ENCODE measurements at places on chromosomes 7 and 10. TPM values are rescaled to one million over a fixed set of nuclear protein-coding genes. Genes with fewer than 3 reads are reported as not detected.
A peak's percentile ranks its signal among the peaks of the same experiment; 100 is the strongest.

The SLC29A4 gene
- 22.1 TPM for polyA plus RNA-seq

The ADAM22 gene
- polyA plus RNA-seq: 25.9 TPM

The UBTD1 gene
- polyA plus RNA-seq: 13.6 TPM

The HOXA2 gene
- 23.8 TPM for polyA plus RNA-seq

The SPDYE8 gene
- 0.98 TPM for polyA plus RNA-seq

The PARG gene
- 29.8 TPM for polyA plus RNA-seq

The PNLIP gene
- polyA plus RNA-seq: not detected

The SPRN gene
- 2.8 TPM for polyA plus RNA-seq

The ZNF479 gene
- not detected for polyA plus RNA-seq

The CCL24 gene
- 0.20 TPM for polyA plus RNA-seq

The NUTM2A gene
- polyA plus RNA-seq: 1.9 TPM

The HOXA9 gene
- 0.29 TPM for polyA plus RNA-seq

The RPEL1 gene
- 0.28 TPM for polyA plus RNA-seq

The AMZ1 gene
- polyA plus RNA-seq: 0.35 TPM

The ZNF117 gene
- 90.1 TPM for polyA plus RNA-seq

- peak; percentile 61 for DNase-seq
These were observed 317.5 kb downstream of the WDR11 start for GRCh38 chr10:121168545-121169216.

- no peak for DNase-seq
These were observed 175.2 kb downstream of the NSUN6 start for GRCh38 chr10:18476076-18476647.

DNA sequence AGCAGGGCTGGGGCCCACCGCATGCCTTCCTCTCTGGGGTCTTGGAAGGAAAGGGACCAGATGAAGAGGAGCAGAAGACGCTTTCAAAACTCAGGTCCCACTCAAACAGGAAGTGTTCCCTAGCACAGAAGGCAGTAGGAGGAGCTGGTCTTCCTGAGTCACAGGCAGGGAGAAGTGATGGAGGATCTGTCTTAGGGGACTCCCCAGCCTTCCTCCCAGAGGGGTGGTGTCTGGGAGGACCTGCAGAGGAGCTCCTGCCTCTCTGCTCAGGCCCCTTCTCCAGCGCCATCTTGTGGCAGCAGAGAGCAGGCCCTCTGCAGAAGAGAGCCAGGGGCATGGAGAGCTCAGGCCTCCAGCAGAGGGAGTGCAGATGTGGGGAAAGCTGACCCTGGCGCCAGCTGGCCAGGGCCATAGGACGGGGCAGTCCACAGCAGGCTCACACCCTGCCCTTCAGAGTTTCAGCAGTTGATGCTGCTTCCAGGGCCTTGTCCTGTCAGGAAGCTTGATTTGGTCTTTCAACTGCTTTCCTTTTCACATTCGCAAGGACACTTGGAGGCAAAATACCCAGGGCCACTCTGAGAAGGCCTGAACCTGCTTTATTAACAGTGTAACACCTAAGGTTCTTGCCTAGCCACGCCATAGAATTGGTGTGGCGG is 62.2 kb upstream of the TARP start:
- DNase-seq: peak; percentile 73

GRCh38 chr7:38318241-38318640 is 44.8 kb upstream of the TARP start:
- no peak for DNase-seq

GRCh38 chr7:32206987-32207386 is 136.8 kb upstream of the PDE1C start:
- no peak for DNase-seq

GRCh38 chr10:74337330-74338016 is 186.5 kb downstream of the ADK start:
- DNase-seq: no peak

DNA sequence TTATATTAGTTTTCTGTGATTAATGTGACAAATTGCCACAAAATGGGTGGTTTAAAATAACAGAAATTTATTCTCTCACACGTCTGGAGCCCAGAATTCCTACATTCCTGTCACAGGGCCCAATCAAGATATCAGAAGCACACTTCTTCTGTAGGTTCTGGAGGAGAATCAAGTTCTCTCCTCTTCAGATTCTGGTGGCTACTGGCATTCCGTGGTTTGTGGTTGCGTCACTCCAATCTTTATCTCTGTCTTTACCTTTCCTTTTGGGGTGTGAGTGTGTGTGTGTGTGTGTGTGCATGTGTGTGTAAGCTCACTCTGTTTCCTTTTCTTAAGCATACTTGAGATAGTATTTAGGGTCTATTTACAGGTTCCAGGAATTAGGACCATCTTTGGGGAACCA is 115.5 kb upstream of the DKK1 start:
- DNase-seq: no peak

DNA sequence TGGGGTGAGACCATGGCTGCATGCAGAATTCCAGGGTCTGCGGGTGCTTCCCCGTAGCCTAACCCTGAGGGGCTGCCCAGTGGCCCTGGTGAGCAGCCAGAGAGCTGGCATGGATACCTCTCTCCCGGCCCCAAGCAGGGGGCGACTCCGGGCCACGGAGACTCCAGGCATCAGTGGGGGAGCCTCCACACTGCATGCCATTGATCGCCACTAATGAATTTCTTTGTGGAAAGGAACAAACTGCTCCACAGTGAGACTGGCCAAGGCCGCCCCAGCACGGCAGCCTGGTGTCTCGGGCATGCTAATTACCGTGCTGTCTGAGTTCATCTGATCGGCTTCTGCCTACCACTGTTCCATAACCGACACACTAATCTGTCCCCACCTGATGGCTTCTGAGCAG is 184.4 kb downstream of the GRID1 start:
- no peak for DNase-seq

- DNase-seq: no peak
These were observed 134.6 kb downstream of the FAM204A start for GRCh38 chr10:118207470-118208007.

DNA sequence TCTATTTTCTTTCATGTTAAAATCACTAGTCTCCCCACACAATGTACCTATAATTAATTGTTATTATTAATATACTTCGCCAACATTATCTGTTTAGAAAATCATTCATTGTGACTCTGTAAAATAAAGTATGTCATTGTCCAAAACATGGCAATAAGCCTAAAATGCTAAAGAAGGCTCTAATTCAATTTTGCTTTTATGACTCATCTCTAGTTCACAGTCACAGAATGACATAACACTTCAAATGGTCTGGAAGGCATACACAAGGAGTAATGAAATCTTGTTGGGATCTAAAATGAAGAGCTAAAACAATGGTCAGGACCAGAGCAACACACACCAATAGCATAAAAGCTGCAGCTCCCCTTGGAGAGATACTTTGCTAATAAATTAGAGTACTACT is 505.8 kb downstream of the GPAM start:
- DNase-seq: no peak

- DNase-seq: no peak
These were observed 226.0 kb downstream of the SFMBT2 start for GRCh38 chr10:7184660-7185366.

DNA sequence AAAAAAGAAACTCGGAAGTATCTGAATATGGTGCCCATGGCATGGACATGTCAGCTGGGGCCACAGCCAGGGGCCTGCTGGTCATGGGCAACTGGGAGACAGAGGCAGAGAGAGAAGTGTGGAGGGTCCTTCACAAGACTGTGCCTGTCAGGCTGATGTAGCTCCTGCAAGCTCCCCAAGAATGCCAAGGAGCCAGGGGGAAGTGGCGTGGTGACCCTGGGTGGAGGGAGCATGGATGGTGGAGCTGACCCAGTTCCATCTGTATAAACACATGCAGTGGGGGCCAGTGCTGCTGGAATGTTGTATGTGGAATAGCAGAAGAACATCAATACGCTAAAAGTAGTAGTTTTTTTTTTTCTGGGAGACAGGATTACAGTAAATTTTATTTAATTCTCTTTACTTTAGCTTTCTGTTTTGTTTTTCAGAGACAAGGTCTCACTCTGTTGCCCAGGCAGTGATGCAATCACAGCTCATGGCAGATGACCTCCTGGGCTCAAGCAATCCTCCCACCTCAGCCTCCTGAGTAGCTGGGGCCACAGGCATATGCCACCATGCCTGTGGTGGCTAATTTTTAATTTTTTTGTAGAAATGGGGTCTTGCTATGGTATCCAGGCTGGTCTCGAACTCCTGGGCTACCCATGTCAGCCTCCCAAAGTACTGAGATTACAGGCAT is 10.5 kb upstream of the ZMIZ2 start:
- DNase-seq: no peak

GRCh38 chr10:94353336-94353735 is 9.4 kb downstream of the NOC3L start:
- DNase-seq: no peak

DNA sequence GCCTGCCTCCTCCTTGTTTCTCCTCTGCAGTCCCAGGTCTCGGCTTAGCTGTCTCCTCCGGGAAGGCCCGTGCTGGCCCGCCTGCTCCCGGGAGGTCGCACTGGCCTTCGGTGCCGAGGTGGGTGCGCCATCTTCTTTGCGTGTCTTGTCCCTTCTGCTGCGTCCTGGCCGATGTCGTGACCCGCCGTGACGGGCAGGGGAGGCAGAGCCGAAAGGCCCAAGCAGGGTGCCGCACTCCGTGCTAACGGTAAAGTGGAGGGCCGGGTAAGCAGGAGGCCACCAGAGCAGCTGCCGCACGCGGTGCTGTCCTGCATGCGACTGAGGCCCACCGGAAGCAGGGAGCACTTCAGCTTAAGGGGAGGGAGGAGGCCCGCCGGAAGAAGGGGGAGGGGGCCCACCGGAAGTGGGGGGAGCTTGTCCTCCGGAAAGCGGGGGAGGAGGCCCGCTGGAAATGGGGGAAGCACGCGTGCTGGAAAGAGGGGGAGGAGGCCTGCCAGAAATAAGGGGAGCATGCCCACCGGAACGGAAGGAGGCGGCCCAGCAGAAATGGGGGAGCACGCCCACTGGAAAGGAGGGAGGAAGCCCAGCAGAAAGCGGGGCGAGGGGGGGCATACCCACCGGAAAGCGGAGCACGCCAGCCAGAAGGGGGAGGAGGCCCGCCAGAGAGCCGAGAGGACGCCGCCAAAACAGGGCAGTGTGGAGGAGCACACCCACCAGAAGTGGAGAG is 71.4 kb downstream of the PROSER2 start:
- no peak for DNase-seq

DNA sequence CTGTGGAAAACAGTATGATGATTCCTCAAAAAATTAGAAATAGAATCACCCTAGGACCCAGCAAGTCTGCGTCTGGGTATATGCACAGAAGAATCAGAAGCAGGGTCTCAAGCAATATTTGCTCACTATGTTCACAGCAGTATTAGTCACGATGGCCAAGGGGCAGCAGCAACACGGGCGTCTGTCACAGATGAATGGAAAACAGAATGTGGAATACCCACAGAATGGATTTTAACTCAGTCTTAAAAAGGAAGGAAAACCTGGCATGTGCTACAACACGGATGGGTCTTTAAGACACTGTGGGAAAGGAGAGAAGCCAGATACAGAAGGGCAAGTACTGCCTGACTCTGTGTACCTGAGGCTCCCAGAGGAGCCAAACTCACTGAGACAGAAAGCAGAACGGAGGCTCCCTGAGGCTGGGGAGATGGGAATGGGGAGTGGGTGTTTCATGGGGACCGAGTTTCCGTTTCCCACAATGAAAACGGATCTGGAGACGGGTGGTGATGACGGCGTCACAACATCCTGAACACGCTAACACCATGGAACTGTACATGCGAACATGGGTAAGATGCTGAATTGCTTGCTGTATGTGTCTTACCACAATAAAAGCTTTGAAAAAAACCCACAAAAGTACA is 36.7 kb upstream of the INPP5A start:
- no peak for DNase-seq

- DNase-seq: no peak
These were observed 5.7 kb downstream of the ARL5B start for GRCh38 chr10:18664841-18665478.

GRCh38 chr10:77168861-77169260 is 468.7 kb downstream of the KCNMA1 start:
- DNase-seq: no peak

DNA sequence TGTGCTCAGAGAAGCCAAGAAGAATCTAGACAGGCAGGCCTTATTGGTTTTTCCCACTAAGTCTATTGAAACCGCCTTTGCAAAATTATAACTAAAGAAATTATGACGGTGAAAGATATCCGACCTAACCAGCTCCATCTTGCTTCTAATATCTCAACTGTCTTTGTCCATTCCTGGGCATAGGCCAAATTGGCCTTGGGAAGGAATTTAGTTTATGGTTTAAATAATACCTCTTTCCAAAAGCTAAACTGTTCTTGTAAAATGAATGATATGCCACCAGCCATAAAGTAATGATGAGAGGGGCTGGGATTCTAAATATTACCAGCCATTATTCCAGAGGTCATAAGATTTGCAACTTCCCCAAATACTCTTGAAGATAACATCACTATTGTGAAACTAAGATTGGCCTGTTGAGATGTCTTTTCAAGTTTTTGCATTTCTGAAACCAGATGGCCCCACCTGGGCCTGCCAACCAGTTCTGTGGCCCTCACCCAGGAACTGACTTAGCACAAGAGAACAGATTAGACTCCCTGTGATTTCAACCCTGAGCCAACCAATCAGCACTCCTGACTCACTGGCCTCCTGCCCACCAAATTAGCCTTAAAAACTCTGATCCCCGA is 41.2 kb upstream of the SLC35G1 start:
- peak; percentile 39 for DNase-seq

GRCh38 chr10:69669409-69669808 is 39.4 kb downstream of the FAM241B start:
- no peak for DNase-seq

DNA sequence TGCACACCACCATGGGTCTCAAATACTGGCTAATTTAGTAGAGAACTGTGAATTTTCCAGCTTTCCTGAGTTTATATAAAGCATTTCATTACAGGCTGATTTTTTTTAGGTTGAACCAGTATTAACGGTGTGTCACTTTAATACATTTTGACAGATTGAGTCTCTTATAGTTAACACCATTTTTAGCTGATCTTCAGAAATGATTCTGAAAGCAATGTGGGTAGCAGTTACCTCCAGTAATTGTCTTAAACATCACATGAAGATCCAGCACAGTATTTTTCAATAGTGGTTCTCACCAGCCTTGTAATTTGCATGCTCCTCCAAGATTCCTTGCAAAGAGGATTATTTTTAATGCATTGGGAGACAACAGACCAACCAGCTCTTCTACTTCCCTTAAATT is 693.6 kb downstream of the PHTF2 start:
- DNase-seq: no peak

GRCh38 chr7:143456992-143457793 is 13.9 kb downstream of the TAS2R60 start:
- DNase-seq: no peak

GRCh38 chr7:148050492-148051158 is 539.9 kb upstream of the C7orf33 start:
- DNase-seq: no peak

- DNase-seq: no peak
These were observed 86.3 kb downstream of the RAB11FIP2 start for GRCh38 chr10:117960345-117960935.

DNA sequence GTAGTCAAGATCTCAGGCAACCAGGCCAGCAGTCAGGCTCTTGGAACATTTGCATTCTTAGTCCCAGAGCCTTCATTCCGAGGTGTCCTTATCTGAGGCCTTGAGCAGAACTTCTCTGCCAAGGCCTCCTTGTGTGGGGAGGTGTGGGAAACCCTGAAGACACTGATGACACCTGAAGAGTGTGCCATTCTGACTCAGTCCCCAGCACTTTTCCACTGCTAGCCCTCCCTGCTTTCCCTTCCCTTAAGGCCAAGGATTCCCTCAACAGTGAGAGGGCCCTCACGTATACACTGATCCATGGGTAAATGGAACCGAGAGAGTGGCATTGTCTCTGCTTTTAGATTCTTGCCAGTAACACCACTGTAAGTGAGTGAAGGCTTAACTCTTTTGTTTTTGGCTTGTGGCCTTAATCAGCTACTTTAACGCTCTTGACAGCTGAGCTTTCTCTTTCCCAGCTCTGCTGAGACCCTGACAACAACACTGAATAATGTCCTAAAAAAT is 30.3 kb downstream of the TRDMT1 start:
- peak; percentile 55 for DNase-seq

GRCh38 chr10:132619927-132620326 is 82.3 kb downstream of the INPP5A start:
- no peak for DNase-seq

All from right lung (tissue), 10 donors.